PC-3 (cell line): ENCODE measurements at places on chromosomes 6 and 20. TPM values are rescaled to one million over a fixed set of nuclear protein-coding genes. Genes with fewer than 3 reads are reported as not detected.

DNA sequence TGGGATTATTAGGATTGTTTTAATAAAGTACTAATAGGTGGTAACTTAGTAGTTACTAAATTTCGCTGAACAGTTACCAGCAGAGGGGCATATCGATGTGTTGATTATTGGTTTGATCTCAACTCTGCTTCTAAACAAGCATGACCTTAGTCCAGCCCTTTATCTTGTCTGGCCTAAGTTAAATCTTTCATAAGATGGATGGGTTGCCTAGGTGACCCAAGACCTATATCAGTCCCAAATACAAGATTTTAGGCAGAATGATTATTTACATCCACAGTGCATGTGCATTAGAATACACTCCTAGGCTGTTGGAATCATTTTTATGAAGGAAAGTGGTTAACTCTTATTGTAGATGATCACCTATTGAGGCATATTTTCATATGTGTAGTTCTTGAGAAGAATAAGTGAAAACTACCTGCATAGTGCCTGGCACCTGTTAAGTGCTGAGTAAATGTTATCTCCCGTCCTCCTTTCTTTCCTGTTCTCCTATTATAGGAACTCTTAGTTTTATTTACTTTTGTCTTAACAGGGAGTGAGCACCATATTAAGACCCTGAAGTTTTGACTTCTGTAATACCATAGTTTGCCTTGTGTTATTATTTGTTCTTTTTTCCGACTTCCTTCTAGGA lies 1.1 kb downstream of the HSF2 start:
- no peaks in the 10 kb centered on the region for H3K27me3 ChIP-seq
- no peak for DNase-seq
- H3K4me1 ChIP-seq: peaks cover 16% of the 10 kb centered on the region
- no peak overlapping the region for H3K27ac ChIP-seq
- peak overlapping the region; percentile 94 for H3K4me3 ChIP-seq

DNA sequence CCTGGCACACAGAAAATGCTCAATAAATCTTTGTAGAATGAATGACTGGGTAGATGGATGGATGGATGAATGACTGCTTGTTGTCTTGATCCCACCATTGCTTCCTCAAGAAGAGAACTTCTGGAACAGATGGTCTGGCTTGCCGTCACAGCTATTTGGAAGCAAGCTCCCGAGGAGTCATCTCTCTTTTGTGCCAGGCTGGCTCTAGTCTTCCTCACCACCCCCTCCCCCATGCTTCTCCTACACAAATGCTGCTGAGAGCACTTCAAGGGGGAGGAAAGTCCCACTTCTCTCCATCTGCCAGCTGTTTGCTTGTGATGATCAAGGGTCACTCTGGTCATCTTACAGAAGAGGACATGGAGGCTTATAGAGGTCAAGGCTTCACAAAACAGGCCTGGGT lies 11.6 kb upstream of the KCNG1 start:
- H3K4me1 ChIP-seq: peaks cover 12% of the 10 kb centered on the region
- no peaks in the 10 kb centered on the region for H3K36me3 ChIP-seq
- H3K27me3 ChIP-seq: peaks cover 2% of the 10 kb centered on the region
- no peak overlapping the region for H3K27ac ChIP-seq
- H3K4me3 ChIP-seq: no peak overlapping the region

DNA sequence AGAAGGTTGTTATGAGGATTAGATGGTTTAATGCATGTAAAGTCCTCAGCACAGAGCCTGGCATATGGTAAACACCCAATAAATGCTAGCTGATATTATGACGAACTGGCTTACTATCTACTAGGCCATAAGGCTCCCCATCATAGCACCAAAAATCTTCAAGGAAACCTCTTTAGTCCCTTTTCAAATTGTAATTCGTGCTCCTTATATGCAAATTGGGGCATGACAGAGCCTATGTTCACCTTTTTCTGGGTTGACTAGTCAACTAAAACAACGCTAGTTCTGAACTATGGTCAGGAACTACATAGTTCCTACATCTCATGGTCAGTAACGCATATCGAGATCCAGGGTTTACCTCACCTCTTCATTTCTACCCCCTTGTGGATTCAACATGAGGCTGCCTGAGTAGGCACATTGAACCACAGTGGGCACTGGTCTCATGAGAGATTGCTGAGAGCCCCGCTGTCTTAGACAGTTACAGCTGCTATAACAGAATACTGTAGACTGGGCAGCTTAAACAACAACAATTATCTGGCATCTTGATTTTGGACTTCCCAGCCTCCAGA lies 97.2 kb upstream of the TNFAIP3 start:
- H3K27ac ChIP-seq: no peak overlapping the region
- H3K27me3 ChIP-seq: no peaks in the 10 kb centered on the region
- H3K36me3 ChIP-seq: no peaks in the 10 kb centered on the region
- no peak overlapping the region for H3K4me3 ChIP-seq

DNA sequence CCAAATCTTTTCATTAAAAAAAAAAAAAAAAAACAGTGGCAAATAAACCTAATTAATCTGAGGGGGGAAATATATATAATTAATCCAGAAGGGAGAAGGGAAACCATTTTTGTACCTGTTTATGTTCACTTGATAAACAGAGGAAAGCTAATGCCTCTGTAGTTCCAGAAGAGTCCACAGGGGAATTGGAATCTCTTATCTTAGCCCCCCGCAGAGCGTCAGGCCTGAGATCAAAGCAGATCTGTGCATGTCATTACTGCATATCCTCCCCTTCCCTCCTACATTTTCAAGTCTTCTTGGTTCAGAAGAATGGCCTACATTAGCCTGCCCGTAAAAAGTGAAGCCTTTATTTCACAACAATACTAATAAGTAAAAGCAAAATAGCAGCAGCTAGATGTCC lies 157.2 kb downstream of the PTPRT start:
- H3K36me3 ChIP-seq: no peaks in the 10 kb centered on the region
- no peak for DNase-seq
- H3K4me1 ChIP-seq: no peaks in the 10 kb centered on the region

- H3K4me3 ChIP-seq: no peak overlapping the region
- DNase-seq: no peak
- H3K4me1 ChIP-seq: no peaks in the 10 kb centered on the region
- H3K36me3 ChIP-seq: no peaks in the 10 kb centered on the region
- no peak overlapping the region for H3K27ac ChIP-seq
Measured at GRCh38 chr6:163404825-163405265, 9.7 kb upstream of the QKI start.

DNA sequence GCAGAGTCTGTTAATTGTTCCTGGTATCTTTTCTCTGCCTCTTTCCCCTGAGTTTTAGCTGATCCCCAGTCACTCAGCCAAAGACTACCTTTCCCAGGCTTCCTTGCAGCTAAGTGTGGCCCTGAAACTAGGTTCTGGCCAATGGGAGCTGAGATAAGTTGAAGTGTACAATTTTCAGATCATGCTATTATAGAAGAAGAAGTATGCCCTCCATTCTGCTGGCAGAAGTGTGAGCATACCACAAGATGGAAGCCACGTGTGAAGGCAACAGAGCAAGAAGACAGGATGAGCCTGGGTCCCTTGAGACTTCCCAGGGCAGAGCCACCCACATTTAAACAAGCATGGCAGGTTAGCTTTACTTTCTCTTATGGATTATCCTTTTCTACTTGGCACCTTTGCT lies 273.2 kb downstream of the HIVEP2 start:
- no peak overlapping the region for H3K4me3 ChIP-seq
- no peaks in the 10 kb centered on the region; the same call in 1 of the 2 replicates for H3K27me3 ChIP-seq
- H3K4me1 ChIP-seq: no peaks in the 10 kb centered on the region
- no peak for DNase-seq
- H3K27ac ChIP-seq: no peak overlapping the region

GRCh38 chr6:142945049-142945445 lies at the start of gene HIVEP2:
HIVEP2 (minus strand) TSS chr6:142945176; CDS start chr6:142774738, 170,438 bp downstream.
- H3K27ac ChIP-seq: peak within 1 kb of the TSS; percentile 92
- H3K4me3 ChIP-seq: peak within 1 kb of the TSS; percentile 94
- H3K4me1 ChIP-seq: peaks cover 30% of the 10 kb centered on the region
- DNase-seq: peak; percentile 76
- H3K27me3 ChIP-seq: no peaks in the 10 kb centered on the region
- H3K36me3 ChIP-seq: no peaks in the 10 kb centered on the region

DNA sequence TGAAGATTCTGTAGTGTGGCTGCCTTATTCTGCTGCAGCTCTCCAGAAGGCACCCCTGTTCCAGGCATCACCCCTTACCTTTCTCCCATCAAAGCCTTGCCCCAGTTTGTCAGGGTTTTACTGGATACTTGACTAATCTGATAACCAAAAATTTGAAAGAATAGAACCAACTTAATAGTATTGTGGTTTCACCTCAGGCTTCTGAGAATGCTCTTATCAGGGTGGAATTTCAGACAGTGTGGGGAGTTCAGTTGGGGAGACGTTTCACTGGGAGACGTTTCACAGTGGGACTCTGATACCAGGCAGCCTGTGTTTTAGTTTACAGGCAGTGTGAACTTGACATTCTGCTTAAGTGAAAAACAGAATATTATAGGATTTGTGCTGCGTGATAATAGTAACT lies 50.5 kb downstream of the SCAND1 start:
- H3K27ac ChIP-seq: no peak overlapping the region
- no peaks in the 10 kb centered on the region for H3K27me3 ChIP-seq
- H3K4me1 ChIP-seq: peaks cover 16% of the 10 kb centered on the region
- no peak overlapping the region for H3K4me3 ChIP-seq
- no peak for DNase-seq

DNA sequence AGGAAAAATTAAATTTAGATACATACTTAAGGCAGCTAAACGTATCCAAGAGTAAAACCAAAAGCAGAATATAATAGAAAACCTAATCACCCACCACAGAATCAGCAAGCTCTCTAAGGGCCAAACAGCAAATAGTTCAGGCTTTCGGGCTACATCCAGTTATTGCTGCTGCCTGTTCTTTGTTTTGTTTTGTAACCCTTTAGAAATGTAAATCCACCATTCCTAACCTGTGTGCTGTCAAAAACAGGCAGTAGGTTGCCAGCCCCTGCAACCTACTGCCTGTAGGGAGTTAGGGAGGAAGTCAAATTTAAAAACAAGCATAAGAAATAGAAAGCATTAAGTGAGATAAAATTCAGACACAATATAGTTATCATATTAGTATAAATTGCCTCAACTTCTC lies 225.9 kb downstream of the PTPRT start:
- H3K36me3 ChIP-seq: no peaks in the 10 kb centered on the region
- H3K4me1 ChIP-seq: no peaks in the 10 kb centered on the region
- H3K27me3 ChIP-seq: 0 out of 2 replicates have a peak, but pooled peaks cover 3% of the 10 kb centered on the region

- no peaks in the 10 kb centered on the region for H3K27me3 ChIP-seq
- H3K4me3 ChIP-seq: no peak overlapping the region
- peak; percentile 66 for DNase-seq
- H3K27ac ChIP-seq: no peak overlapping the region
- peaks cover 44% of the 10 kb centered on the region for H3K36me3 ChIP-seq
- peaks cover 7% of the 10 kb centered on the region; the same call in 1 of the 2 replicates for H3K4me1 ChIP-seq
Measured at GRCh38 chr6:31952140-31952805, 6.4 kb downstream of the CFB start.

DNA sequence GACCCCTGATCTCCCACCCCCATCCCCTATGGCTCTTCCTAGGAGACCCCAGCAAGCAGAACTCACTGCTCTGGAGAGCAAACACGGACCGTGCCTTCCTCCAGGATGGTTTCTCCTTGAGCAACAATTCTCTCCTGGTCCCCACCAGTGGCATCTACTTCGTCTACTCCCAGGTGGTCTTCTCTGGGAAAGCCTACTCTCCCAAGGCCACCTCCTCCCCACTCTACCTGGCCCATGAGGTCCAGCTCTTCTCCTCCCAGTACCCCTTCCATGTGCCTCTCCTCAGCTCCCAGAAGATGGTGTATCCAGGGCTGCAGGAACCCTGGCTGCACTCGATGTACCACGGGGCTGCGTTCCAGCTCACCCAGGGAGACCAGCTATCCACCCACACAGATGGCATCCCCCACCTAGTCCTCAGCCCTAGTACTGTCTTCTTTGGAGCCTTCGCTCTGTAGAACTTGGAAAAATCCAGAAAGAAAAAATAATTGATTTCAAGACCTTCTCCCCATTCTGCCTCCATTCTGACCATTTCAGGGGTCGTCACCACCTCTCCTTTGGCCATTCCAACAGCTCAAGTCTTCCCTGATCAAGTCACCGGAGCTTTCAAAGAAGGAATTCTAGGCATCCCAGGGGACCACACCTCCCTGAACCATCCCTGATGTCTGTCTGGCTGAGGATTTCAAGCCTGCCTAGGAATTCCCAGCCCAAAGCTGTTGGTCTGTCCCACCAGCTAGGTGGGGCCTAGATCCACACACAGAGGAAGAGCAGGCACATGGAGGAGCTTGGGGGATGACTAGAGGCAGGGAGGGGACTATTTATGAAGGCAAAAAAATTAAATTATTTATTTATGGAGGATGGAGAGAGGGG lies 1.4 kb downstream of the LTA start:
- H3K4me1 ChIP-seq: 0 out of 2 replicates have a peak, but pooled peaks cover 5% of the 10 kb centered on the region
- no peak for DNase-seq
- H3K27ac ChIP-seq: no peak overlapping the region
- no peaks in the 10 kb centered on the region for H3K27me3 ChIP-seq
- H3K4me3 ChIP-seq: no peak overlapping the region

The ECT2L gene
- total RNA-seq: not detected in 2 replicates

The KIAA0408 gene
- total RNA-seq: 0.04 TPM in 1 of 2 replicates, not detected in the other

The GATA5 gene
- total RNA-seq: 0.18 and 0.46 TPM in 2 replicates
